ENCODE measurements at places on chromosomes 1 and 21.

DNA sequence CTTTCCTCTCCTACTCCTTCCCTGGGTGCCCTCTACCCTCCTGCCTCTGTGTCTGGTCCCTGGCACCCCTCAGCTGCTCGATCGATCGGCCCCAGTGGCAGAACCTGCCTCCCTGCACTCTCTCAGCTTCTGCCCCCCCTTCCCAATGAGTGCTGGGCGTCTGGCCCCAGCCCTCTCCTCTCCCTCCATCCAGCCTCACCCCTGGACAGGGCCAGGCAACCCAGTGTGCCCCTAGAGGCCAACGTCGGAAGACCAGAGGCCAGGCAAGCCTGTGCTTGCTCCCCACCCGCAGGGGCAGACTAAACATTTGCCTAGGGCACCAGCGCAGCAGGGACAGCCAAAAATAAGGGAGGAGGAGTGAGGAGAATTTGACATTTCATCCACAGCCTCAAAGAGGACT lies 43.5 kb downstream of the LGR6 start:
- DNase-seq = no peak

DNA sequence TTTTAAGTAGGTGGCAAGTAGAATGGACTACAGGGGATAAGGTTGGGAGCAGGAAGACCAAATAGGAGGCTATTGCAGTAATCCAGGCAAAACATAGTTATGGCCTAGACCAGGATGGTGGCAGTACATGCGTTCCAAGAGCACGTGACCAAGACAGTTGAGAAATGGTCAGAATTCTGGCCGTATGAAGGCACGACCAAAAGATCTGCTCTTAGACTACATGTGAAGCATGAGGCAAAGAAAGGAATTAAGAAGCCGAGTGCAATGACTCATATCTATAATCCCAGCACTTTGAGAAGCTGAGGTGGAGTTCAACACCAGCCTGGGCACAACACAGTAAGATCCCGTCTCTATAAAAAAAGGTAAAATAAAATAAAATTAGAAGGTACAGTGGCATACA lies 71.3 kb downstream of the LUZP1 start:
- no peak for DNase-seq

DNA sequence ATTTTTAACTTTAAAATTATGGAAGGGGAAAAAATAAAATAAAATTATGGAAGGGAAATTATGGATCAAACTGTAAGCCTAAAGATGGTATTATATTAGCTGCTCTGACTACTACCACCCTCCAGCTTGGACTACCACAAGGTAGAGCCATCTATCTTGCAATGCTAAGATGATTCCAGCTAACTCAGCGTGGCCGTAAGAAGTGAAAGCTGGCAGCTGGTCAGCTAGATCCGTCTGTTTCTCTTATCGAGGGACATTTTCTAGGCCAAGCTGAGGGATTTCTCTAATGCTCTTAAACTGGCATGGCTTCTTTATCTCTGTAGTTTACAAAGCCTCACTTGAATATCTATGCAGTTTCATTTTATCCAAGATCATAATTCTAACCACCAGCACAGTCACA lies 31.5 kb downstream of the LYST start:
- DNase-seq = peak; percentile 79

GRCh38 chr1:15540186-15540585 lies 13.5 kb downstream of the DNAJC16 start:
- DNase-seq = no peak

DNA sequence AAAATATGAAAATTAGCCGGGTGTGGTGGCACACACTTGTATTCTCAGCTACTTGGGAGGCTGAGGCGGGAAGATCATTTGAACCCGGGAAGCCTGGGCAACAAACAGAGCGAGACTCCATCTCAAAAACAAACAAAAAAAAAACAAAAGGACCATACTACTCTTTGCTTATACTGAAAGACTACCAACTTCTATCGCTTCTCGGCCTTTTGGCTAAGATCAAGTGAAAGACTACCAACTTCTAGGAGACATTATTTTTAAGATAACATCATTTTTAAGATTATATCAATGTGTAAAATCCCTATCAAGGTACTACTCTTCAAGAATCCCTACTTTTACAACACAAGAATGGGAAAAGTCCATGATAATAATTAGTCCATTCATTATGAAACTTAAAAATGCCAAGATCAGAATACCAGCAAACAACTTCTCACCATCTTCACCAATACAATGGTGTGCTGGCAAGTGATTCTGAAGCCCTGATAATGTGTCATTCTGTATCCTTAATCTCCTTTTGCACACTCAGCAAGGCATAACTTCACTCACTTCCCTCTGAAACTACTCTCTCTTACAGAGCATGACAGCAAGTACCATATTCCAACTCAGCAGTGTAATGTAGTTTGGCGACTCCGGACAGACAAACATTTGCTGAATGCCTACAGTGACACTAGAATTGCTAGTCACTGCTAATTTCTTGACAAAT lies 1.7 kb downstream of the PTP4A2 start:
- peak; percentile 37 for DNase-seq

GRCh38 chr21:33650230-33650629 lies 7.9 kb downstream of the ITSN1 start:
- no peak for DNase-seq

- no peak for DNase-seq
Observed at GRCh38 chr1:219489636-219490035, 123.3 kb downstream of the ZC3H11B start.

DNA sequence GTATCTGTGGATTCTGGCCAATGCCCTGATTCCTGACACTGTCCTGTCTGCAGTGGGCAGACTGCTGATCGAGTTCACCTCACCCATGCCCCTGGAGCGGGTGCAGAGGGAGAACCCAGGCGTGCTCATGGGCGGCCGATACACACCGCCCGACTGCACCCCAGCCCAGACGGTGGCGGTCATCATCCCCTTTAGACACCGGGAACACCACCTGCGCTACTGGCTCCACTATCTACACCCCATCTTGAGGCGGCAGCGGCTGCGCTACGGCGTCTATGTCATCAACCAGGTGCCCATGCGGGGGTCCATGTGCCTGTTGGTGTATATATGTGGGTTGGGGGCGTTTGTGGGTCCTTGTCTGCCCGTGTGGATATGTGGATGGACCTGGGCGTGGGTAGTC lies 2.6 kb downstream of the B4GALT2 start:
- DNase-seq = no peak
